ENCODE measurements at places on chromosomes 7 and 10. TPM values are rescaled to one million over a fixed set of nuclear protein-coding genes. Genes with fewer than 3 reads are reported as not detected.

The PCLO gene
- total RNA-seq, result 4.8 TPM

The OR2F1 gene
- total RNA-seq, result not detected

The RTKN2 gene
- total RNA-seq, result 10.8 TPM

The ZNRF2 gene
- 26.3 TPM for total RNA-seq

Data from esophagus squamous epithelium (tissue), 5 donors.